ENCODE measurements at places on chromosomes 11 and 22.

GRCh38 chr11:2528301-2529050, 83.7 kb downstream of the KCNQ1 start:
- DNase-seq = peak; percentile 71

- DNase-seq = no peak
These were observed 30.1 kb upstream of the TMEM45B start for GRCh38 chr11:129785383-129786111.

- no peak for DNase-seq
These were observed 31.7 kb upstream of the PARVB start for GRCh38 chr22:43992331-43992821.

DNA sequence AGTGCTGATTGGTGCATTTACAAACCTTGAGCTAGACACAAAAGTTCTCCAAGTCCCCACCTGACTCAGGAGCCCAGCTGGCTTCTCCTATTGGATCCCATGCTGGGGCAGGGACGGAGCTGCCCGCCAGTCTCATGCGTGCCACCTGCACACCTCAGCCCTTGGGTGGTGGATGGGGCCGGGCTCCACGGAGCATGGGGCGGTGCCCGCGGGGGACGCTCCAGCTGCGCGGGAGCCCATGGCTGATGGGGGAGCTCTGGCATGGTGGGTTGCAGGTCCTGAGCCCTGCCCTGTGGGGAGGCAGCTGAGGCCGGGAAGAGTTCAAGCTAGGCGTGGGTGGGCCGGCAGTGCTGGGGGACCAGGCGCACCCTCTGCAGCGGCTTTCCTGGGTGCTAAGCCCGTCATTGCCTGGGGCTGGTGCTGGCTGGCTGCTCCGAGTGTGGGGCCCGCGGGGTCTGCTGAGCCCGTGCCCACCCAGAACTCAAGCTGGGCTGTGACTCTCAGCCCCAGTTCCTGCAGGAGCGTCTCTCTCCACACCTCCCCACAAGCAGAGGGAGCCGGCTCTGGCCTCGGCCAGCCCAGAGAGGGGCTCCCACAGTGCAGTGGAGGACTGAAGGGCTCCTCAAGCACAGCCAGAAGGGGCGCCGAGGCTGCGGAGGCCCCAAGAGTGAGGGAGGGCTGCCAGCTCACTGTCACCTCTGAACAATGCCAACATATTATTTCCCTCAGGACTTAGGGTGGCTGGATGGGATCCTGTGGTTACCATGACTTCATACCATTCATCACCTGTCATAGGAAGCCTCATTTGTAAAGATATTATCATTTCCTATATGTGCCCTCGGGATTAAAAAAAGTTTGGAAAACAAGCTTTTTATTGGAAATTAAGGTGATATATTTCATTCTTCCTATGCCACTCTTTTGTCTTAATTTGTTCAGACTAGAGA, 688.7 kb downstream of the ETS1 start:
- no peak for DNase-seq

- peak; percentile 80 for DNase-seq
These were observed 126.2 kb downstream of the BCR start for GRCh38 chr22:23306438-23306921.

GRCh38 chr11:79626135-79627075, 185.6 kb upstream of the TENM4 start:
- DNase-seq = no peak

GRCh38 chr11:2299773-2300172, 1.9 kb downstream of the C11orf21 start:
- DNase-seq = peak; percentile 55

- DNase-seq = no peak
These were observed 47.0 kb upstream of the SUSD2 start for GRCh38 chr22:24134090-24134846.

DNA sequence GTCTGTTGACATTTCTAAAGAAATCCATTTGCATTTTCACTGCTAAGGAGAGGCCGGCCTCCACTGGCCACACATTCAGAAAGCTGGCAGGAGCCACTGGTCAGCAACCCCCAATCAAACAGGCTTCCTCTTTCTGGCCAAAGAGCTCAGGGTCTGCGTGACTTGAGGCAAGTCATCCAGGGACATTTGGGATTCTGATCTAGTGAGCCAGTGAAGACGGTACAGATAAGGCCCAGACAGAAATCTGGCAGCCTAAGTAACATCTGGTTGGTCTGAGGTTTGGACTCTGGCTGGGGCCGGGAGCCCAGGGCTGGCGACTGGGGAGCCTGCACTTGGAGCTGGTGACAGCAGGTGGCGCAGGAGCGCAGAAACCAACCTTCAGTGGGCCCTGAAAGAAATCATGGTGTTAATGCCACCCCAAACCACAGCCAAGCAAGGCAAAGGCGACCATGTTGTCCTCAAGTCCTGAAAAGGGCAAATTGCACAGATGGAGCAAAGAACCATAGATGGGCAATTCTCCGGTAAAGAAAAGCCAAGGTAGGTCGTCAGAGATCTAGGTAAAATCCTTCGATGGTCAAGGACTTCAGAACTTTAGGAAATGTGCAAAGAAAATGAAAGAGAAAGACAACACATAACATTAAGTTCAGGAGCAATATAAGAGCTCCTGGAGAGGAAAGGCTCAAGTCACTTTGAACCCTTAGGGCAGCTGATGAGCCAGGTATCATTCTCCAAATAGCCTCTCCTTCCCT, 99.4 kb upstream of the BLID start:
- DNase-seq = peak; percentile 86

GRCh38 chr11:70464509-70465361, 66.4 kb downstream of the CTTN start:
- DNase-seq = no peak

GRCh38 chr11:26730414-26731083, 8.7 kb upstream of the SLC5A12 start:
- no peak for DNase-seq

DNA sequence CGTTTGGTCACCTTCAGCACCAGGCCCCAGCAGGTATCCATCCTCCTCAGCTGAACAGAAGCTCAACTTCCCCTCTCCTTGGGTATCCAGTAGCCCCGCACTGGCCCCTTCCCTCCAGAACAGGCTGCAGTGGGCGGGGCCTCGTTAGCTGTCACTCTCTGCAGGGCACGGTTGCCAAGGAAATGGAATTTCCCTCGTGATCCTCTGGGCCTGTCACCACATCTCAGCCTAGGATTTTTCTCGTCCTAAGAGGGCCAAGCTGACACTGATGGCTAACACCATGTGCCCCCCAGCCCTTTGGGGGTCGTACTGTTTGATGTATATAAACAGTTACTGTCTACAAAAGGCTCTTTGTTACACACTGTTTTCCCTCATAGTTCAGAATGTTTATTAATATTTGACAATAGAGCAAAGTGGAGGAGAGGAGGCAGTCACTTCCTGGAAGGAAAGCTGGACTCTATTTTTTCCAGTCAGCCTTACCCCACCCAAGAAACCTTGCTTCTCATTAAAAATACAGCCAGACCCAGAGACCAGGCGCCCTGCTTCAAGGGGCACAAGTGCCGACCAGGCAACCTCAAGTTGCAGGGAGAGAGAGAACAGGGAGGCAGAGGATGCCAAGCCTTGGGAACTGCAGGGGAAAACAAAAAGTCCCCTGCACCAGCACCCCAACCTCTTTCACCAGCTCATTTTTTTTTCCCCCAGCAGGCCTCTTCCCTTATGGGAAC, 44.5 kb downstream of the FEZ1 start:
- peak; percentile 78 for DNase-seq

DNA sequence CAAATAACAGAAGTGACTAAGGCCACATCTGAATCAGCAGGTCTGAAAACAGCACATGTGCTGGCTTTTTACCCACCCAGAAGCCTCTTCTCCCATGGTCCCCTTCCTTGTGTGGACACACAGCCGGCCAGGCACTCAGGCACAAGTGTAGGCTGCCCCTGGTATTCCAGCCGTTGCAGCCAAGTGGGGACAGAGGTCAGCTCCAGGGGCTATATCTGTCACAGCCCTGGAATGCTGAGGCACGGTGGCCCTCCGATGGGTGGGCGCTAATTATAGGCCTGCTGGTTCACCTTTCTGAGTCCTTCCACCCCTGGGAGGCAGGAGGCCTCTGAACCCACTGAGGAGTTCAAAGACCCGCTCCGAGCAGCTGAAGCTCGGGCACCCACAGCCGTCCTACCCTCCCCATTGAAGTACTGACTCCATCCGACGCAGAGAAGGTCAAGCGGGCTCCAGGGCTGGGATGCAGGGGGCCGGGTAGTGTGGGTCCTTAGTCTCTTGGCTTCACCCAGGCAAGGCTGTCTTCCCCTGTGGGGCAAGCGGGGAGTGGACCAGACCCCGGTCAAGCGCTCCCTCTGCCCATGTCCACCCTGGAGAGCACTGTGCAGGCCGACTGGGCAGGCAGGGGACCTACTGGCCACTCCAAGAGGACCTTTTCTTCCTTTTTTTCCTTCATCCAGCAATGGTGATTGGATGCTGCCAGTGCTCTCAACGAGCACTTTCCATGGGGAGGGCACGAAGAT, 14.3 kb downstream of the FGF3 start:
- no peak for DNase-seq

GRCh38 chr22:30902496-30903357, 65.8 kb downstream of the MORC2 start:
- no peak for DNase-seq

DNA sequence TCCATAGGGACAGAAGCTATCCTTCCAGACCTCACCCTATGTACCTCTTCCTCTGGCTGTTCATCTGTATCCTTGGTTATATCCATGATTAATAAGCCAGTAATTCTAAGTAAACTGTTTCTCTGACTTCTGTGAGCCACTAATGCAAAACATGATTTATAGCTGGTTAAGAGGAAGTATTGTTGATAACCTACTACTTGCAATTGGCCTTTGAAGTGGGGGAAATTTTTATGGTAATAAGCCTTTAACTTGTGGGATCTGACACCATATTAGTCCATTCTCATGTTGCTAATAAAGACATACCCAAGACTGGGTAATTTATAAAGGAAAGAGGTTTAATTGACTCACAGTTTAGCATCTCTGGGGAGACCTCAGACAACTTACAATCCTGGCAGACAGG, 21.9 kb downstream of the CASP12 start:
- DNase-seq = no peak

- peak; percentile 29 for DNase-seq
These were observed 39.7 kb upstream of the DRD2 start for GRCh38 chr11:113514856-113515255.

DNA sequence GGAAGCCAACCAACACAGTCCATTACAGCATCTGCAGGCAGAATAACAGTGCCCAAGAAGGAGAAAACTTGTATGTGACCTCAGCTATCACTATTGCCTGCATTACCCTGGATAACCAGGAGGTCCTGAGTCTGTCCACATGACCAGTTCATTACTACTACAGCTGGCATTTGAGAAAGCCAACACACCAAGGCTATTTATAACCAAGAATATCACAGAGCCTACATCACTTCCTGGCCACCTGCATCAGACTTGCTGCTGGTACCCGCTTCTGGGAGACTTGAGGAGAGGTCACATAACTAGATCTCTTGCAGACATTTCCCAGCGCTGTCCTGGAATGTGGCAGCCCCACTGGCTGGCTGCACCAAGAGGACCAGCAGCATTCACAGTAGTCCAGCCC, 11.1 kb upstream of the OR56B4 start:
- no peak for DNase-seq

- no peak for DNase-seq
These were observed 67.3 kb upstream of the CSNK2A3 start for GRCh38 chr11:11420191-11420898.

- no peak for DNase-seq
These were observed 7.5 kb downstream of the SUSD2 start for GRCh38 chr22:24188705-24189248.

DNA sequence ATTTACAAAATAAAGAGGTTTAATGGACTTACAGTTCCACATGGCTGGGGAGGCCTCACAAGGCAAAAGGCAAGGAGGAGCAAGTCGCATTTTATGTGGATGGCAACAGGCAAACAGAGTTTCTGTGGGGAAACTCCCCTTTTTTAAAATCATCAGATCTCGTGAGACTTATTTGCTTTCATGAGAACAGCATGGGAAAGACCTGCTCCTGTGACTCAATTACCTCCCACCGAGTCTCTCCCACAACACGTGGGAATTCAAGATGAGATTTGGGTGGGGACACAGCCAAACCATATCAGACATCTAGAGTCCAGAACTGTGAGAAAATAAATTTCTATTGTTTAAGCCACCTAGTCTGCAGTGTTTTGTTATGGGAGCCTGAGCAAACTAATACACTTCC, 80.8 kb downstream of the ME3 start:
- DNase-seq = no peak

DNA sequence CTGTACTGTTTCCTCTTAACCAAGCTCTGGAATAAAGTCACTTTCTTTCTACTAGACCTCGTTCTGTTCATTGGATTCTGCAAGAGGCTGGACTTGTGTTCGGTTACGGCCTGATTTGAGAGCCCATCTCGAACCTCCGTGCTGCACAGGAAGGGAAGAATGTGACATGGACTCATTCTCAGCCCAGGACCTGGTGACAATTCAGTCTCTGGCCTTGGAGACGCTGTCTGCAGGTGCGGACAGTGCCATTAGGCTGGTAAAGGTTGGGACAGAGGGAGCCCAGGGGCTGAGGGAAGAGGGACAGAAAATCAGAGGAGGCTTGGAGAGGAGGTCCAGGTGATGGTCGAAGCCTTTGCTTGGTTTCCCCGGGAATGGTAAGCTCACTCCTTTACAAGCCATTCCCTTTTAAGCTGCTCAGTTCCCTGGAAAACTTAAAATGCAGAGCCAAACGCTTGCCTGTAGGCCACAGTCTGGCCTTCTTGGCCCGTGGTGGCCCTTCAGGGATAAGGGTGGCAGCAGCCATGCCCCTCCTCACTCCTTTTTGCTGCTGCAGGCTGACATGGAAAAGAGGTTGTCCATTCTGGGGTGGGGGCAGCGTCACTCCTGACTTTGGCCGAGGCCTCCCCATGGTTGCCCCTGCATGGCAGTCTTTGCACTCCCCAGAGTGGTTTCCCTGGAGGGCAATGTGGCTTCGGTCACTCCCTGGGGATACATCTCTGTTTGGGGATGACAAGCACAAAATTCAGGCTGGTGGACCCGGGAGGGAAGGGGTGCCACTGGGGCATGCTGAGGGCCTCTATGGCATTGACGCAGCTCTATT, 52.3 kb downstream of the SHISAL1 start:
- peak; percentile 65 for DNase-seq

- DNase-seq = no peak
These were observed 12.7 kb upstream of the RGL4 start for GRCh38 chr22:23678133-23678532.

- DNase-seq = no peak
These were observed 1.8 kb upstream of the PPP1R14B start for GRCh38 chr11:64248578-64248977.

Measured in coronary artery (tissue), 2 donors.